ENCODE measurements at places on chromosomes 5 and 9. TPM values are rescaled to one million over a fixed set of nuclear protein-coding genes. Genes with fewer than 3 reads are reported as not detected.

DNA sequence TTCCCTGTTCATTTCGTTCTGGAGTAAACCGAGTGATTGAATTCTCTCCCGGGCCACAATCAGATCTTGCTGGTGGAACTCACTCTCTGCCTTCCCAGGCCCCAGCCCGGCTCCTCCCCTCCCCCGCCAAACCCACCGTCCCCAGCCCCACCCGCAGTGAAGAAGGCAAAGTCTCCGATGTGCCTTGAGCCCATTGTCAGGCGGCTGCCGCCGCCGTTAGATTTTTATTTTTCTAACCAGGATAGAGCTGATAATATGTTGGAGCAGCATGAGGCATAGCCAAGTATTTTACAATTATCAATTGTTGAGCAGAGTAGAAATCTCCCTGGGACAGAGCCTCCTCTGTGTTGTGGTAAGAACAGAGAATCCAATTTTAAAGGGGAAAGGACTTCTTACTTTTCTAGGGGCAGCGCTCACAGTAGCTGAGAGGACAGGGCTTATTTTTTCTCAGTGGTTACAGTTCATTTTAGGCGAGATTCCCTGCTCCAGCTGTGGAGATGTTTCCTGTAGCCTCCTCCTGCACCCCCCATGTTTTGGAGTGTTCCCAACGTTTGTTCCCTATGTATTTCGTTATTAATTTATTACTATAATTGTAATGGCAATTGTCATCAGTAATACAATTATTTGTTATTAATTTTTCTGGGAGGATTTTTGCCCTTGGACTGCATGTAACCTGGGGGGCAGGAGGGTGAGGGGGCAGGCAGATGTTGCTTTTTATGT lies 1.3 kb downstream of the PSAT1 start:
- DNase-seq, result no peak

The VAV2 gene
- total RNA-seq, result 9.8 TPM

- no peak for DNase-seq
Measured at GRCh38 chr9:135049460-135049859, 38.0 kb upstream of the OLFM1 start.

DNA sequence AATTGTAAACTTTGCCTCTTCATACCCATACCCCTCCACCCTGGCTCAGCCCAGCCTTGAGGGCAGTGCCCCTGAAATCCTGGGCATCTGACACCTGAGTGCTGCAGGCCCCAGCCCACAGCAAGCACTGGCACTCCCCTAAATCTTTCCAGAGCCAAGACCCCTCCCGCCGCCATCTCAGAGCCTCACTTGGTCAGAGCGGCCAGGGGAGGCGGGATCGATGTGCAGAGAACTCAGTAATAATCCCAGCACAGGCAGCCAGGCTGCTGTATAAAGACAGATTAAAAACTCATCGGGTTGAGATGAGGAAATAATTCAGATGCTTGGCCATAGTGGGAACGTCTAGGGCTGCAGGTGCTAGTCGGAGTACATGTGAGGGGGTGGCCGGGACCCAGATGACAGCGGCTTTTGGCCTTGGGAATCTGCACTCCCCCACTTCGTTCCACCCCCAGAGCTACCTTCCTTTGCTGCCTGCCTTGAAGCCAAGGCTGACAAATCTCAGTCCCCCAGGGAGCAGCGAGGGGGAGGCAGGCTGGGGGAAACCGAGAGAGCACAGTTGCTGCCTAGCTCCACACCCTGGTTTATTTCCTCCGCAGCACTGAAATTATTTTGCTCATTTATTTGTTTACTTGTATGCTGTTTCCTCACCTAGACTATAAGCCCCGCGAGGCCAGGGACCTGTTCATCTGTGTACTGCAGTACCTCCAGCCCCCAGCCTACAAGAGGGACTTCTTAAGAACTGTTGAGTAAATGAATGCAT lies 19.5 kb upstream of the ARAP3 start:
- DNase-seq, result no peak

- no peak for DNase-seq
Measured at GRCh38 chr9:97567894-97568202, 65.3 kb downstream of the TSTD2 start.

The CAMK4 gene
- 28.0 TPM for total RNA-seq

DNA sequence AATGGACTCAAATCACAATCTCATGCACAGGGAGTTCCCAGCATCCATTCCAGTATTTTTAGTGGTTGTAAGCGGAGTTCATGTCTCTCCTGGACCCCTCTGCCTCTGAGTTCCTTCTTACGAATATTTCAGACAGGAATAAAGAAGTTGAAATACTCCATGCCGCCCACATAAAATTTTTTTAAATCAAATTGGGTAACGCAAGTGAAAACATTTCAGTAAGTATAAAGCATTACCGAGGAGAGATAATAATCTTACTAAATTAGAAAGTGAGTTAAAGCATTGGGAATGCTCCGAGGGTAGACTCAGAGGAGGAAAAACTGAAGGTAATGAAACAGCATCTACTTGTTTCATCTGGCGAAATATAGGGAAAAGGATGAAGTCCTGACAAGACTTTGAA lies 317.6 kb downstream of the ARRDC3 start:
- DNase-seq, result no peak

Data from HT1080 (cell line).